ENCODE measurements at places on chromosomes 2 and 18.

- DNase-seq = no peak
Measured at GRCh38 chr2:237594514-237594871, 4.0 kb upstream of the RAB17 start.

DNA sequence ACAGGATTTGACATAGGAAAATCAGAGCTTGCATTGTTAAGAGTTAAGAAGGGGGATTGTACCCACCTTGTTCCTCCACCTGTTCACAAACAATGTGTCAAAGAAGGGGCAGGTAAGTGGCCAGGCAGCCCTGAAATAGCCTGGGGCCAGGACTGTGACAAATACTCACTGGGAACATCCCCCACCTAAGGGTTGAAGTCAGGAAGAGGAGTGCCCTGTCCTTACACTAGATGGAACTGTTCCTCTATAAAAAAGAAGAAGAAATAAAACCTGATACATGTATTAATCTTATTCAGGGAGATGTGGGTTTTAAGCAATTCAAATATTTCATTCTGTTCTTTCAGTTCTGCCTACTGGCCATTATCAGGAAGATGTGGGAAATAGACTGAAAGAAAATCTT lies 41.9 kb downstream of the TACR1 start:
- DNase-seq = no peak

DNA sequence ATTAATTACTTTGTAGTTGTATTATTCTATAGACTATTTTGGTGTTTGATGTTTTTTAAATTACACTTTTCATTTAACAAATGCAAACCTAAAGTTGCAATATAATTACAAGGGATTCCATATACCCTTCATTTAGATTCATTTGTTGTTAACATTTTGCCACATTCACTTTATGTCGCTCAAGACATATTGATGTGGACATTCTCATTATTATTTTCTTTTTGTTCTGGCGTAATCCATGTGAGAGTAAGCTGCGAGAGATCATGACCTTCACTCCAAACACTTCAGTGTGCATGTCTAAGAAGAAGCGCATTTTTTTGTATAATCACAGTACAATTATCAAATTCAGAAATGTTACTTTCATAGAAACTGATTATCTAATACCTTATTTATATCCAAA lies 280.6 kb downstream of the CALCRL start:
- DNase-seq = no peak

DNA sequence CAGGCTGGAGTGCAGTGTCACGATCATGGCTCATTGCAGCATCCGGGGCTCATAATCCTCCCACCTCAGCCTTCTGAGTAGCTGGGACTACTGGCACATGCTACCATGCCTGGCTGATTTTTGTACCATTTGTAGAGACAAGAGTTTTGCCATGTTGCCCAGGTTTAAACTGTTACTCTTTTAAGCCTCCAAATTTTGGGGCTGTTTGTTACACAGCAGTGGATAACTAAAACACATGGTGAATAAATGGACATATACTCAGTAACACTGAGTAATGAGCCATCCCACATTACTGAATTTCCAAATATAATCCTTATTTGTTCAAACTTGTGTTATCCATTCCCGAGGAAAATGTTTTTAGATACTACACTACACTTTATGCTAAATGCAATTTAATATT lies 9.8 kb downstream of the ADCY3 start:
- no peak for DNase-seq

GRCh38 chr2:164669291-164669690 lies 48.0 kb upstream of the GRB14 start:
- no peak for DNase-seq

GRCh38 chr2:178700922-178701342 lies 106.3 kb downstream of the TTN start:
- no peak for DNase-seq

DNA sequence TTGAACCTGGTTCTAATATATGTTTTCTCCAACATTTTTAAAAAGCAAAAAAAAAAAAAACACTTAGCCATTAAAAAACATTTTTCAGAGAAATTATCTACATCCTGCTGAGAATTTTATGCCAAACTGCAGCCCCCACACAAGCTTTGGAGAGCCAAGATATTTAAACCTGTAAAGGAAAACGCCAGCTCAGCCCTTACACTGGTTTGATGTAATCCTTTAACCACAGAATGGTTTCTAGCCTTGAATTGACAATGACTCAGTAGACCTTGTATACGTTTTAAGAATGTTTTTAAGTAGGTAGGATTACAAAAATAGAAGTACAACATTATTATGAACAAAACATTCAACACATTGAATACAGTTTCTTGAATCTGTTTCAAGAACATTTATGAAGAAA lies 113.6 kb downstream of the BABAM2 start:
- no peak for DNase-seq

DNA sequence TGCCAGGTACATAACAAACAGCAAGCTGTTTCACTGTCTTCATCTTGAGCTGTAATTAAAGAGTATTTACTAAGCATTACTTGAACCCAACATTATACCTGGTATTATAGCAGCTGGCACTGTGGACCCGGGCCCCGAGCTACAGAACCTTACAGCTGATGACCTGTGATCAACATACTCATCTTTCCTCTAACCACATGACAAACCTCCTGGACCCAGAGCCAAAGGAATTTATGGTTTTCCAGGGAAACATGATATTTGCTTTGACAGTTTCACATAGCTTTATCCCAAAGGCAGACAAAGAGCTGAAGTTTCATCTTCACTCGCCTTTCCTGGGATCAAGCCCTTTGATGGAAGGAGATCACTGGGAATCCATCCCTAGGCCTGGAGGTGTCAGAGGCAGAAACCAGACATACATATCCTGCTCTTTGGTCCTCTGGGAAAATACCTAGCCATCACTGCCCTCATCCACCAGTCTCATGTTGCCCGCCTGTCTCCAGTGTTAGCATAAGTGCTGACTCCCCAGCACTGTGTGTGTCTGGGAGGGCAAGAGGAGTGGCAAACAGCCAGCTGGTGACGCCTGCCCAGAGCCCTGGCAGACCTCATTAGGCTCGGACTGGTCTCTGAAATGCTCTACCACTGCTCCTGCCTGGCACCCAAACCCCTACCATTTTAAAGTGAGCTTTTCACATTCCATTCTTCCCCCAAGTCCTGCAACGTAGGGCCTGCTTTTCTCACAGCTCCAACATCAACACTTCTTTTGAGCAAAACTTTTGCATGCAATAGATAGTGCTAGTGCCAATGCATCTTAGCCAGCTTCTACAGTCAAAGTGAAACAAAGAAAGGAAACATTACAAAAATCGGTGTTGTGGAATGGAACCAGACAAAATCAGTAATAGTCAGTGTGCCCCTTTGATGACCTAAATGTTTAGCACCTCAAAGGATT lies 138.8 kb upstream of the CTAGE1 start:
- no peak for DNase-seq

DNA sequence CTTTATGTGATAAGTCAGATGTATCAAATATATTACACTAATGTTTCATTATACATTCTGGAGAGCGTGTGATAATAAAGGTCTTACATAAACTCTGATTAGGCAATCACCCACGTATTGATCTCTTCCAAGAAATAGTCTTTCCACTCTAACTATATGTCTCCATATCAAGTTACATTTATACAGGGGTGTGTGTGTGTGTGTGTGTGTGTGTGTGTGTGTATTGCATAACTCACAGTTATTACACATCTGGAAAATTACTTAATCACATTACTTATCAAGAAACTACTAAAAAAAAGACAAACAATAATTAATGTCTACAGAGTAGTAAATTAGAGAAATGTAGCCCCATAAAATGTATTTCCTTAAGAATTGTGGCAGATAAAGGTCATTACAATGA lies 339.8 kb downstream of the CDH19 start:
- DNase-seq = no peak

DNA sequence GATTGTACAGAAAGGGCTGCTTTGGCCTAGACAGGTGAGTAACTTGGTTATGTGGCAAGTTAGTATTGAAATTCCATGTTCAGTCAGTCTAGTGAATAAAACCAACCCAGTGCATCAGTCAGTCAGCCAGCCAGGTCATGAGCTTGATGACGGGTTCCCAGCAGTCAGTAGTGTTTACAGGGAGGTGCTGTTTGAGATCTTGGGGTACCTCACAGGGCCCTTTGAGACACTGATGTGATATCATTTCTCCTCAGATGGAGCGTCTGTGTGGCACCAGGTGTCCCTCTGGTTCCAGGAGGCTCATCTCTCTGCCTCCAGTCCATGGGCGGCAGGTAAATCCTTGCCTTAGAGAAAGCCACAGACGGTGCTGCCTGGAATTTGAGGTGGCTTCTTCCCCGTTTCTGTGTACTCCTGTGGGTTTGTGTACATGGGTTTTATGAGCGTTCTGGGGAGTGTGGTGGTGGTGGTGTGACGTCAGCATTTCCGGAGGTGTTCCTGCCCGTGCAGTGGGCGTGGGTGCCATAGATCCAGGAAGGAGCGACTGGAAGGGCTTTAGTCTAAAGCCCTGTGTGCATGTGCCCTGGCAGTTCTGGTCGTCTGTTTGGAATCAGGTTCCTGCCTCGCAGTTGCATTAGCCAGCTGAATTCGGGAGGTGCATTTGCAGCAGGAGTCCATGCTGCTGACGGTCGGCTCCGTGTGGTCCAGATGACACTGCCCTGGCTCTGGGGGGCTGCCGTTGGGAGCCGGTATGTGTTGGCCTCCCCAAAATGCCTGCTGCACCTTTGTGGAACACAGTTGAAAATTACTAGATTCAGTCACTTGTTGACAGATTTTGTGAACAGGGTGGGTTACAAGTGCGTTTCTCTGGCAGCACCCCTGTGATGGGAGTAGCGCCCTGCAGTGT lies 2.1 kb downstream of the CTDP1 start:
- no peak for DNase-seq

DNA sequence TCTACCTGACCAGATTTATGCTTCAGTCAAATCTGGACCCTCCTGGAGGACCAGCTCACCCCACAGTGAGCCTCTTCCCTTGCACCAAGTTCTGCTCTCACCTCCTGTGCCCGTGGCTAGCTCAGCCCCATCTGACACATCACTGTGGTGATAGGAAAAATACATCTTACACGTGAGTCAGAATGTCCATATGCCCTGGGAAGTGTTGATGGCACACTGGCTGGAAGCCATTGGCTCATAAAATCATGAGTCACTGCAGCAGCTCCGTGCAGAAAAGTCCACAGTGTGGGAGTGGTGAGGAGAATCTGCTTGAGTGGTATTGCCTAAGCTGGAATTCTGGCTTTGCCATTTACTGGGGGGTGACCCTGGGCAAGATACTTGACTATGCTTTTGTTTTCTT lies 42.6 kb upstream of the RAPGEF4 start:
- DNase-seq = no peak

- no peak for DNase-seq
Measured at GRCh38 chr18:23528580-23529472, 25.5 kb downstream of the RMC1 start.

GRCh38 chr2:26522325-26522724 lies 44.4 kb upstream of the OTOF start:
- no peak for DNase-seq

GRCh38 chr2:159637988-159638501 lies 21.7 kb upstream of the BAZ2B start:
- DNase-seq = no peak

- DNase-seq = no peak
Measured at GRCh38 chr2:98734162-98734561, 3.2 kb upstream of the MGAT4A start.

- DNase-seq = no peak
Measured at GRCh38 chr2:74510272-74510671, 2.8 kb upstream of the PCGF1 start.

DNA sequence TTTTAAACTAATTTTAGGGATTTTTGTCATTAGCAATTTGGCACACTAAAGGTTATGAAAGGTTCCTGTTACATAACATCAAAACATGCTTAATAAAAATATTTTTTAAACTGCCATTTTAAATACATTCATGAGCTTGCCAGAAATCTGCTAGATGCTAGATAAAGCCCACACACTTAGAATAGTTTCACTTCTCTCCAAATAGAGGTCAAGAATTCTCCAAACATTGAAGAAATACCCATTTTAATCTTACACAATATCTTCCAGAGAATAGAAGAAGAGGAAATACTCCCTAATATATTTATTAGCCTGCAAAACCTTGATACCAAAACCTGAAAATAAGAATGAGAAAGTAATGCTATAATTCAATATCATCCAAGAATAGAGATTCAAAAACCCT lies 247.5 kb downstream of the PTH2R start:
- no peak for DNase-seq

DNA sequence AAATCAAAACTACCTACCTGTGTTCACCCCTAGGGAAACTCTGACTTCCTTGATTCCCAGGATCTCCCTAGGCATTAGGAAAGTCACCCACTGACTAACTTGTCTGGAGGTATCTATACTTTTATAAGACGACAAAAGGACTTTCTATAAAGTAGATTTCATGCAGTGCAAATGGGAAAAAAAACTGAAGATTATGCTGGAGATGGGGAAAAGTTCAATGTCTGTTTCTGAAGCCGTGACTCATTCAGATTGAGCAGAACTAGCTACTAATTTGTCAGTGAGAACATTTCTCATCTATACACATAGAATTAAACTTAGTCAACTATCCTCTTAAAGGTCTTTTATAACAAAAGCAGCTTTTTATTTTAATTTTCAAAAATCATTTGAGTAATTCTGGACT lies 6.0 kb downstream of the SEPTIN10 start:
- DNase-seq = no peak

- DNase-seq = no peak
Measured at GRCh38 chr18:65983750-65984149, 232.9 kb downstream of the CDH7 start.

- DNase-seq = no peak
Measured at GRCh38 chr2:8144131-8144631, 537.7 kb upstream of the ID2 start.

DNA sequence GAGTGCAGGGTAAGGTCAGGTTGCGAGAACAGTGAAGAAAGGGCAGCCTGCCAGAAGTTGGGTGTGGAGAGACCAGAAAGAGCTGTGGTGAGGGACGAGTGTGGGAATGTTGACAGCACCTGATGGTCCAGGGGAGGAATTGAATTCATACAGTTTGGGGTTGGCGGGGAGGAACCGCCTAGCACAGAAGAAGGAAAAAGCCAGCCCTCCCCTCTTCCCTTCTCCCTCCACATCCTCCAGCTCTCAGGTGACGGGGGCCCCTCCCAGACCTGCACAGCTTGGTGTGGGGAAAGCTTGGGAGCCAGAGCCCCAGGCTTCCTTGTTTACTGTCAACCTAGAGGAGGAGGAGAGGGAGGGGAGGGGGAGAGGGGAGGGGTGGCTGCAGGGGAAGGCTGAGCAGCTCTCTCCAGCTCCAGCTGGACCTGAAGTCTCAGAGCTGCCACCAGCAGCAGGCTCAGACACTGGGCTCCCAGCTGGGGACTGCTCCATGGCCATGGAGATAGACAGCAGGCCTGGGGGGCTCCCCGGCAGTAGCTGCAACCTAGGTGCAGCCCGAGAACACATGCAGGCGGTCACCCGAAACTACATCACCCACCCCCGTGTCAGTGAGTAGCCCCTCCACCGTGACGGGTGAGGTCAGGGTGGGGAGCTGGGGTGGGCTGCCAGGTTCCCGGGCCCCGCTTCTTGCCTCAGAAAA lies at the start of gene ATP6V1B1:
Gene ATP6V1B1, plus strand, starts transcription at position 433 of the 697 bp plus-strand sequence. Its CDS starts 55 bp downstream, at position 488.
- DNase-seq = no peak

DNA sequence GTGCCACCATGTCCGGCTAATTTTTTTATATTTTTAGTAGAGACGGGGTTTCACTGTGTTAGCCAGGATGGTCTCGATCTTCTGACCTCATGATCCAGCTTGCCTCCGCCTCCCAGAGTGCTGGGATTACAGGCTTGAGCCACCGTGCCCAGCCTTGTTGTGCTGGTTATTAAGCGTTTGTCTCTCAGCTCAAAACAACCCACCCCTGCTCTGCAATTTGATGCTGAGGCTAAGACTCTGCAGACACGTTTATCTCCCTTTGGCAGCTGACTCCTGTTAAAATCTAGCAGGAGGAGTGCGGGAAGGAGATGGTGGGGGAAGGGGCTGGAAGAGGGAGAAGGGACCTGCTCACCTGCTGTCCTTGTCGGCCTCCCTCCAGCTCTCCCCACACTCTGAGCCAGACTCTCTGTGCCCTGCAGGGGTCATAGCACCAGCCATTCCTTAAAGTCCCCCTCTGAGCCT lies 29.9 kb upstream of the IMPA2 start:
- DNase-seq = no peak
